Astrocyte (in vitro differentiated cells and primary cell): ENCODE measurements at places on chromosomes 12 and 14.

GRCh38 chr14:100294213-100294962, 11.9 kb downstream of the SLC25A29 start:
- no peaks in the 10 kb centered on the region for H3K27me3 ChIP-seq
- H3K27ac ChIP-seq, result no peak overlapping the region
- H3K4me3 ChIP-seq, result no peak overlapping the region

- H3K4me3 ChIP-seq, result no peak overlapping the region
- peaks cover 2% of the 10 kb centered on the region for H3K27me3 ChIP-seq
- no peaks in the 10 kb centered on the region for H3K36me3 ChIP-seq
These were observed 29.0 kb upstream of the FAM181A start for GRCh38 chr14:93898081-93898611.

- H3K27ac ChIP-seq, result no peak overlapping the region
- H3K4me3 ChIP-seq, result no peak overlapping the region
- no peaks in the 10 kb centered on the region for H3K4me1 ChIP-seq
These were observed 12.0 kb downstream of the DLK1 start for GRCh38 chr14:100738704-100739131.

- H3K27ac ChIP-seq, result no peak overlapping the region
- no peaks in the 10 kb centered on the region for H3K4me1 ChIP-seq
- no peaks in the 10 kb centered on the region for H3K36me3 ChIP-seq
These were observed 156.7 kb downstream of the KIF26A start for GRCh38 chr14:104294983-104295680.

- no peaks in the 10 kb centered on the region for H3K36me3 ChIP-seq
- DNase-seq, result peak; percentile 69
- no peak overlapping the region for H3K4me3 ChIP-seq
- H3K27me3 ChIP-seq, result no peaks in the 10 kb centered on the region
- peaks cover 18% of the 10 kb centered on the region for H3K4me1 ChIP-seq
These were observed 230.1 kb upstream of the PLXNC1 start for GRCh38 chr12:93918262-93918661.

DNA sequence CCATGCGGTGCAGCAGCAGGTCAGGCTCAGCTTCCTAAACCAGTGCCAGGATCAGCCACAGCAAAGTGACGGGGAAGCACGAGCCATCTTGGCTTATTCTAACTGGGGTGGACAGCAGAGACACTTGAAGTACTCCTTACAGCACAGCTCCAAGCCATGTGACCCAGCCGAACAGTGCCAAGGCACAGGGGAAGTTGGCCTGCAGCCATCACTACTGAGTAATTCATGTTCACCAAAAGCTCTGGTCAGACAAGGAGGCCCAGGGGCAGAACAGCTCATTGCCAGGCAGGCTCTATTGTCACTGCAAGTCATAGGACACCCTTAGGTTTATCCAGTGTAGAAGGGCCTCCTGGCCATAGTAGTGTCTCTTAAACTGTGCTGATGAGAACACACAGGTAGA, 23.4 kb upstream of the SLC35F4 start:
- H3K27ac ChIP-seq, result no peak overlapping the region
- H3K4me3 ChIP-seq, result no peak overlapping the region
- peak; percentile 9 for DNase-seq
- no peaks in the 10 kb centered on the region for H3K4me1 ChIP-seq
- no peaks in the 10 kb centered on the region for H3K36me3 ChIP-seq
